ENCODE measurements at places on chromosomes 11 and 22.

- DNase-seq = no peak
Observed at GRCh38 chr11:120207512-120207911, 3.3 kb upstream of the OAF start.

GRCh38 chr11:69244266-69244665 lies 49.7 kb upstream of the MYEOV start:
- DNase-seq = no peak

DNA sequence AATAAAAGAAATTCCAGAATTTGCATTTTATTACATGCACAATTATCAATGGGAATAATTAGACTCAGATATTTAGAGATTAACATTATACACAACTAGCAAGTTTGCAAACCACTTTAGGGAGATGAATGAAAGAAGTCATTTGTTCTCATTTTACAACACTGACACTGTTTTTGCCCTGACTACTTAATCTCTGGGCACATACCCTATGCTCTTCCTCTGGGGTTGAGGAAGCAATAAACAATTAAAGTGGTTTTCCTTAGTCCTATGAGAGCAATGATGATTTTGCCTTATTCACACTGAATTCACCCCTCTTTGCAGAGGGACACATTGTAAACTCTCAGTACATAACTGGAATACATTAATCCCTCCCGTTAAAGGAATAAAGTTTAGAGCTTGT lies 72.7 kb downstream of the TRPC6 start:
- DNase-seq = no peak

GRCh38 chr11:128535468-128536457 lies 51.6 kb downstream of the ETS1 start:
- no peak for DNase-seq

DNA sequence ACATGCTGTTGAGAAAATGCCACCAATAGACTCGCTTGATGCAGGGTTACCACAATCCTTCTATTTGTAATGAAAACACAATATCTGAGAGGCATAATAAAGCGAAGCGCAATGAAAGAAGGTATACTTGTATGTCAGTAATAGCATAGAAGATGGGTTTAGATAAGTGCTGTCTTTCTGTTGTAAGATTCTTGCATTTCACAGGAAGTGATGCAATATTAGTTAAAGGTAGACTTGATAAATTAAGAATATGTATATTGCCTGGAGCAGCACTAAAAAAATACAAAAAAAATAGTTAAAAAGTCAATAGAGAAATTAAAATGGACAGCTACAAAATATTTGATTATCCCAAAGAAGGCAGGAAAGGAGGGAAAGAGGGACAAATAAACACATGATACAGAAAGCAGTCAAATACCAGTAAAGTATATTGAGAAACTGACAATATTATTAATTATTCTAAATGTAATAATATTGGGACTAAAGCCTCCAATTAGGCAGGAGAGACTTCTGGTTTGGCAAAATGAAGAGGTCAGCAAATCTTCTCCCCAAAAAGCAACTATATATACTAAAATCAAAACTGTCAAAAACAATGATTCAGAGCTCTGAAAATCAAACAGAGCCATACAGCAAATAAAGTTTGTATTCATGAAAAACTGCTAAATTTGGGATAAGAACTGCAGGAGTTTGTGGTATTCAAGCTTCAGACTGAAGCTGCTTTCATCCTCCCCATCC lies 46.6 kb upstream of the LRRC55 start:
- DNase-seq = no peak

DNA sequence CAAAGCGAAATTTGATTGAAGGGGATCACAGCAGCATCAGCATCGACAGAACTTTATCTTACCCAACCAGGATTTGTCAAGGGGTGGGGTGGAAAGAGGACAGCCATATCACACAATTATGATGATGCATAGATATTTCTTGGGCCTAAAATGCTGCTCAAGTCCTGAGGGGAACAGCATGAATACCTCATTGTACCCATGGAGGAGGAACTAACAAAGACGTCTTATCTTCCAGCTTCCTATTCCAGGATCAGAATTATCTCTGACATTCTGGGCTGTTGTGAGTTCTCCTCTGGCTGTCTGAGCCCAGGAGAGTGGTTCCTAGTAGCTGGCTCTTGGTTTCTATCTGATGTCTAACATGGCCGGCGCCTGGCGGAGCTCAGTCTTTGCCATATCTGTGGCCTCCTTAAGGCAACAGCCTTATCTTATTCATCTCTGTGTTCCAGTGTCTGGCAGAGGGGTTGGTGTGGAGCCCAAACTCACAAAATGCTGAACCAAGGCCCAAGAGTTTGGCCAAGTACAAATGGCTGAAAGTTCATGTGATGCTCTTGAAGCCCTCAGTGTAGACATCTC lies 68.2 kb upstream of the TIMP3 start:
- no peak for DNase-seq

GRCh38 chr11:119759324-119759723 lies 30.3 kb upstream of the NECTIN1 start:
- no peak for DNase-seq

DNA sequence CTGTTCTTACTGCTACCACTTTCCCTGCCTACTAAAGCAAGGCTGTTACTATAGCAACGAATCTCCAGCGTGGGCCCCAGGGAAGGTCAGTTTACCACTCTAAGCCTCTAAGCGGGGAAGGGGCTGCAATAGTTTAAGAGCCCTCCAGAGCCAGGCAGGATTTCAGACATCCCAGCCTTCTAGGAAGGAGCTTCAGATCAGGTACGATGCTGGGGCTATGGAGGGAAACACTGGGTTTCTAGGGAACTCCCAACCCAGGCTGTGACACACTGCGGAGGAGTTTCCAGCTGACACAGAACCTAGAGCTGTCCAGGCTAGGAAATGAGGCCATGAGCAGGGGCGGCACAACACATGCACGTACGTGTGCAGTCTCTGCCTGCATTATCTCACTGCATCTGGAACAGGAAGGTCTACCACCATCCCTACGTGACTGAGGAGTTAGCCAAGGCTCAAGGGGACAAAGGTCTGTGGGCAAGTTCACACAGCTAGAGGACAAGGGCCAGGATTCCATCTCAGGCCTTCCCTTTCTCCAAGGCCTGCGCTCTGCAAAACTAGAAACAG lies 20.4 kb downstream of the HPS4 start:
- no peak for DNase-seq

- no peak for DNase-seq
Observed at GRCh38 chr22:50608996-50609395, 8.4 kb downstream of the MAPK8IP2 start.

- DNase-seq = no peak
Observed at GRCh38 chr11:126328444-126328843, 24.6 kb downstream of the DCPS start.

GRCh38 chr22:31102441-31103081 lies 4.8 kb downstream of the SELENOM start:
- DNase-seq = no peak

DNA sequence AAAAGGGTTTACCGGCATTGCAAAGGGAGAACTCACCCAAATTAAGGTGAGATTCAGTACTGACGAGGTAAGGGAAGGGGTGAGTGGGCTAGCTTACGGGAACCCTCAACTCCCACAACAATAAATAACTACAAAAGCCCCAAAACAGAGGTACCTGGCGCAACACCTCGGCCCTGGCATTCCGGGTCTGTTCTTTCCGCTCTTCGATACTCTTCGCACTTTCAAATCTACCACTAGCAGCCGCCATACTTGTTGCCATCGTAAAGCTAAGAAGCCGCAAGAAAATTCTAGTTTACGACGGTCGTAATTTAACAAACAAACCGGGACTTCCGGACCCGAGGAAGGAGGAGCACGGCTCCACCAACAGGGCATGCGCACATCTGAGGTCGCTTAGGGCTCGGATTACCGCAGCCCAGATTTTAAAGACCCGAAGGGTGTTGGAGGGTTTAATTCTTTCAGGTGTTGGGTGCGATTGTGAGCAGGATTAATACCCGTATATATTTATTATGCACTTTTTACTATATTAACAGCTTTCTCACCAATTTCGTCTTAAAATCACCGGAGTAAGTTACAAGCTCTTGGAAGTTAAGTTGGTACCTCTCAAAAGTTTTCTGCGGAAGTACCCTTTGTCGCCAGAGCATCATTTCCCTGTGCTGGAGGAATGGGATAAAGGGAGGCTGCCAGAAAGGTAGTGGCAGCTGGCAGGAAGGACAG lies at the start of gene CWF19L2:
Gene CWF19L2 (minus strand): TSS at position 268 of the 714 bp plus-strand sequence. CDS start 9 bp downstream, at position 259.
- peak; percentile 84 for DNase-seq

- no peak for DNase-seq
Observed at GRCh38 chr11:18449251-18449650, 6.4 kb upstream of the LDHAL6A start.

- DNase-seq = no peak
Observed at GRCh38 chr11:15985127-15985859, 371.1 kb downstream of the SOX6 start.

GRCh38 chr11:112216561-112217105 lies 9.6 kb upstream of the PTS start:
- no peak for DNase-seq

GRCh38 chr11:105989124-105989523 lies 32.9 kb downstream of the MSANTD4 start:
- no peak for DNase-seq

DNA sequence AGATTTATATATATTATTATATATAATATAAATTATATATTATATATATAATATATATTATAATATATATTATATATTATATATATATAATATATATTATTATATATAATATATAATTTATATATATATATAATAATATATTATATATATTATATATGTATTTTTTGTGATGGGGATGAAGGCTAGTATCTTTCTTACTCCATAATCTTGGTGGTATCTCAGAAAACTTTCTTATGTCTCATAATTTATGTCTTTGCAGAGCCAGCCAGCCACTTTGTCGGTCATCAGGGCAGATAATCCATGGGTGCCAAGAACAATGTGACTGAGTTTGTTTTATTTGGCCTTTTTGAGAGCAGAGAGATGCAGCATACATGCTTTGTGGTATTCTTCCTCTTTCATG lies at the start of gene OR4S1:
Gene OR4S1 (plus strand): TSS at position 301 of the 400 bp plus-strand sequence. CDS start 0 bp downstream, at position 301.
- DNase-seq = no peak

- DNase-seq = no peak
Observed at GRCh38 chr11:6096417-6096816, 11.1 kb upstream of the OR56B4 start.

GRCh38 chr11:83002053-83002452 lies 69.6 kb downstream of the RAB30 start:
- DNase-seq = peak; percentile 20

GRCh38 chr11:76152741-76153570 lies 53.3 kb downstream of the WNT11 start:
- no peak for DNase-seq

DNA sequence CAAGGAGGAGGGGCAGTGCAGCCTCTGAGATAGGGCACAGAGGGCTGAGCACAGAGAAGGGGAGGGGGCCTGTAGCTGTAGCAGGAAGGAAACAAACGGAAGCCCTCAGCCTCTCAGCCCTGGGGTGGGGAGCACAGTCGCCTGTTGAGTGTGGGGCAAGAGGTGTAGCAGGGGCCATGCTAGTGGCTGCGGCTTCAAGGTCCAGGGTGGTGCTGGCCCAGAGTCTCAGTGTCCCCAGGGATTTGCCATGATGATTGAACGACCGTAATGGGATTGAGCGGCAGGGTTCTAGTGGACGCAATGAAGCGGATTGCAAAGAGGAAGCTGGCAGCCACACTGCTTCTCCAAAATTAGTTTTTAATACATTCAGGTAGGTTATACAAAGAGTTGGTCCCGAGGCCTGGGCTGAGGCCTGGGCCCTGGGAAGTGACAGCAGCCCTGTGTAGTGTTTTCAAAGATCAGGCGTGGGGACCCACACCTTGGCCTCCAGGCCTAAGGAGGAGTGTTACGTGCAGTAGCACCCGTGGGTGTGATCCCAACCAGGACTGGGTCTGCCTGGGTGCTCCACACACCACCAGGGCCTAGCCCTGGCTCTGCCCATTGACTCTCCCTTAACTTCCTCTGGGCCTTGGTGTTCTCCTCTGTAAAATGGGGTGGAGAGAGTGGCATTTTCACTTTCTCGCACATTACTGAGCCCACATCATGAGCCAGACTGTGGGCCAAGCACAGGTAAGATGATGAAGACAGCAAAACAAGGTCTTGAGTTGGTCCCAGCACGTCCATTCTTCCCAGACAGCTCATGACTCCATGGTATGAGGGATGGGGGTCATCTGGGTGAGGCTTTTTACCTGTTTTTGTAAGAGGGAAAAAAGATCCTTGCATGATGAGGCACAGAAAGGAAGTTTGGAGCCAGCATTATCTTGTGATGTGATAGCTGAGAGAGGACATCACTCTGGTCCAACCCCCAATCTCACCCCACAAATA lies 13.1 kb downstream of the LRRC32 start:
- no peak for DNase-seq

GRCh38 chr11:61362542-61362875 lies 335 bp downstream of the TMEM138 start:
- DNase-seq = peak; percentile 23

- no peak for DNase-seq
Observed at GRCh38 chr11:8567602-8568198, 26.3 kb downstream of the STK33 start.

DNA sequence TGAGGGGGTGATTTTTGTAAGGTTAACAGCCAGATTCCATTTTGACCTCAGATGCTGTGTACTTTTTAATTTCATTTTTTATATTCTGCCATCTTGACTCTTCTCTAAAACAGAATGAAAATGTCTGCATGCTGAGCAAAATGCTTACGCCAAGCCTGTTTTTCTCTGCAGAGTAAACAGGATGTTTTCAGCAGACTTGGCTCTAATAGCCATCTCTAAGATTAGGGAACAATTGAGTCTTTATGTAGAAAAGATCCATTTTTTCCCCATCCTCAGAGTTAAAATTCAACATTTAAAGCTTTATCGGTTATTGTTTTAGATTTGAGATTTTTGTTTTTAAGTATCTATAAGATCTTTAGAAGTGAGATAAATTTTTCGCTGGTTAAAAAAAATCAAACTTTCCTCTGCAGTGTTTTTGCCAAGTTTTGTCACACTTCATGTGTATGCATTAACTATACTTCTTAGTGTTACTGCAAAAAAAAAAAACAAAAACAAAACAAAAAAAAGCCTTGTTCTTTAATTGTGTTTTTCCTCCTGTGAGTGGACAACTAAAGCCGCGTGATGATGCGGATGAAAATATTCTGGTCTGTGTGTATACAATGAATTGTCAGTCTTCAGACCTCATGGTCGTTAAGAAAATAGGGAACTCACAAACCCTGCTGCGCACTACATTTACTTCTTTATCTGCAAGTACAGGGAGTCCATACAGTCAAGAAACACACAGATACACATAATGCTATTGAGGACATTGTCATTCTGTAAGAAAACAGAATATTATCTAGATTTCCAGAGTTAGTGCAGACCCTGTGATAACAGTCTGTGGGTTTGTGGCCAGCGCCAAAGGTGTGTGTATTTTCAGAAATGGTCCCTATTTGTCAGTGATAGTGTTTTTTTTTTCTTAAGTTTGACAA lies 17.5 kb upstream of the ADSL start:
- no peak for DNase-seq

DNA sequence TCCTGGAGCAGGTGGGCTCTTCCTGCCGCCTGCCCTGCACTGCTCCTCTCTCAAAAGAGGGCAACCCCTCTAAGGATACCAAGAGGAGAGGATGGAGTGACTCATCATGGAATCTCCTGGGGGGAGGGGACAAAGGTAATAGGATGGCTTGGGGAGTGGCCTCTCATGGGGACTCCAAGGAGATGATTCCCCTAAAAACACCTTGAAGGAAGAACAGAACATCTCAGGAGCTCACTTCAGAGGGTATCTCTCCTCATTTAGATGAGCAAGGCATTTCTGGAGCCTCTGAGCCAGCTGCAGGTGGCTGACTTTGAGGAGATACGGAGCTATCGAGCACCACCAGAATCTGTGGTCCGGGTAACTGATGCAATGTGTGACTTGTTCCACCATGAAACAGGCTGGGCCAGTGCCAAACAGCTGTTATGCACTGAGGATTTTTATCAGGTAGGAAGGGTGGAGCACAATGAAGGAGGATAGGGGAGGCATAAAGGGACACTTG lies 40.2 kb downstream of the RRP8 start:
- no peak for DNase-seq

- DNase-seq = no peak
Observed at GRCh38 chr11:77409046-77409445, 64.8 kb downstream of the PAK1 start.
